Epithelial cell of prostate (primary cell): ENCODE measurements at places on chromosomes 12 and 14.

GRCh38 chr12:88448337-88448915, 131.8 kb downstream of the KITLG start:
- DNase-seq = no peak

GRCh38 chr12:109044241-109044640, 8.1 kb upstream of the USP30 start:
- DNase-seq = no peak

DNA sequence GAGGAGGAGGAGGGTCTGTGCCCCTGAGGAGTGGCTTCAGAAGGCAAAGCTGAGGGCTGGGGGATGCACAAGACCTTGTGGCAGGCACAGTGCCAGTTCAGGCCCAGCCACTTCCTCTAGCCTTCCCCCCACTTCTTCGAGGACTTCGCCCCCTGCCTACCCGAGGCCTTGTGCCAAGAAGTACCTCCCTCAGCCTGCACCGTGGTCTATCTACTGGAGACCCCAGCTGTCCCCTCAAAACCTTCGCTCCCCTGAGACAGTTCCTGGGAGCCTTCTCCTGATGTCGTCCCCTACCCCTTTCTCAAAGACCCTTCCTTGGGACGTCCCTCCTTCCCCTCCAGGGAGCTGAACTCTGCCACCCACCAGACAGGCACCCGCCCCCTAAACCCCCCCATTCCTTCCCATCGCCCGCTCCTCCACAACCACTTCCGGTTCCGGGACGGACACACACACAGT, 604 bp downstream of the ZNF384 start:
- DNase-seq = no peak

GRCh38 chr12:89166525-89166934, 185.8 kb downstream of the DUSP6 start:
- no peak for DNase-seq

DNA sequence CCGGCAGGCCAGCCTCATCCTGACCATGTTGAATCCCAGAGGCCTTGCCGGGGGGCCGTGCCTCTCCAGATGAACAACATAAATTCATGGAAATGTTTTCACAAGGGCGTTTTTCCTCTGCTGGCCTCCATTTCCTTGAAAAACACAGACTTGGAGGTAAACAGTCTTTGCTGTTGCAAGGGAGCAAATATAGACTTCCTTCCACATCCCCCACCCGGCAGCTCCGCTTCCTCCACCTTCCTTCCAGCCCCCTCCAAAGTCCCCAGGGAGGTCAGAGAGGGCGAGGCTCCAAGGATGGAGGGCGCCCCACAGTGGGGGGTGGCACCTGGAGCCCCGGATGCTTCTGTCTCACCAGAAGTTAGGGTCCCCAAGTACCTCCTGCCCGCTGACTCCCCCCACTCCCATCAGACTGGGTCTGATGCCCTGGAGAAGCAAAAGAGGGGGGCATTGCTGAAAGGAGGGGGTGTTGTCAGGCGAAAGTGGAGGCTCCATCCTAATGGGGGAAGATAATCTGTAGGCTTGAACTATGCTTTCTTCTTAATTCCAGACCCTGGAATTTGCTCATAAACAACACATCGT, 31.1 kb downstream of the CALM1 start:
- no peak for DNase-seq

DNA sequence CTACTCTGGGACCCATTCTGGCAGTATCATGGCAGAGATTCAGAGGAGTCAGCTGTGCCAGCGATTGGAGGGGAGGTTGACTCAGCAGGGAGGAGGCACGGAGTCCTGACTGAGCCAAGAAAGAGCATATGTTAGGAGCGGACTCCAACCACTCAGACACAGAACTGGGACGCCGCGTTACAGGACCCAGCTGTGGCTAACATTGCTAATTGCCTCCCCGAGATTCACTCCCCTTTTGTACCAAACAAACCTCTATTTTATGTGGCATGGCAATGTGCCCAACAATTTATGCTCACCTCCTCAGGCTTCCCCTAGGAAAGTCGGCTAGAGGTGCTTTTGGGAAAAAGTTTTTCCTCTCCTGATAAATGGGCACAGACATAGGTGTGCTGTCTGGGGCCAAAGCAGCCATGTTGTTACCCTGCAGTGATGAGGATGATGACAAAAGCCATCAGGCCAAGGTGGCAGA, 15.2 kb upstream of the CLIP1 start:
- no peak for DNase-seq

DNA sequence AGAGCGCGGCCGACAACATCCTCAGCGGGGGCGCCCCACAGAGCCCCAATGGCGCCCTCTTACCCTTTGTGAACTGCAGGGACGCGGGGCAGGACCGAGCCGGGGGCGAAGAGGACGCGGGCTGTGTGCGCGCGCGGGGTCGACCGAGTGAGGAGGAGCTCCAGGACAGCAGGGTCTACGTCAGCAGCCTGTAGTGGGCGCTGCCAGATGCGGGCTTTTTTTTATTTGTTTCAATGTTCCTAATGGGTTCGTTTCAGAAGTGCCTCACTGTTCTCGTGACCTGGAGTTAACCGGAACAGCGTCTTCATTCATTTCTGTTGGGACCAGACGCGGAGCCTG, 103.8 kb upstream of the FKBP4 start:
- no peak for DNase-seq

GRCh38 chr14:29584992-29585391, 342.7 kb downstream of the PRKD1 start:
- DNase-seq = no peak

- no peak for DNase-seq
Measured at GRCh38 chr14:67833403-67833802, 13.8 kb downstream of the RAD51B start.

GRCh38 chr12:122421187-122421820, 1.2 kb downstream of the CLIP1 start:
- no peak for DNase-seq

DNA sequence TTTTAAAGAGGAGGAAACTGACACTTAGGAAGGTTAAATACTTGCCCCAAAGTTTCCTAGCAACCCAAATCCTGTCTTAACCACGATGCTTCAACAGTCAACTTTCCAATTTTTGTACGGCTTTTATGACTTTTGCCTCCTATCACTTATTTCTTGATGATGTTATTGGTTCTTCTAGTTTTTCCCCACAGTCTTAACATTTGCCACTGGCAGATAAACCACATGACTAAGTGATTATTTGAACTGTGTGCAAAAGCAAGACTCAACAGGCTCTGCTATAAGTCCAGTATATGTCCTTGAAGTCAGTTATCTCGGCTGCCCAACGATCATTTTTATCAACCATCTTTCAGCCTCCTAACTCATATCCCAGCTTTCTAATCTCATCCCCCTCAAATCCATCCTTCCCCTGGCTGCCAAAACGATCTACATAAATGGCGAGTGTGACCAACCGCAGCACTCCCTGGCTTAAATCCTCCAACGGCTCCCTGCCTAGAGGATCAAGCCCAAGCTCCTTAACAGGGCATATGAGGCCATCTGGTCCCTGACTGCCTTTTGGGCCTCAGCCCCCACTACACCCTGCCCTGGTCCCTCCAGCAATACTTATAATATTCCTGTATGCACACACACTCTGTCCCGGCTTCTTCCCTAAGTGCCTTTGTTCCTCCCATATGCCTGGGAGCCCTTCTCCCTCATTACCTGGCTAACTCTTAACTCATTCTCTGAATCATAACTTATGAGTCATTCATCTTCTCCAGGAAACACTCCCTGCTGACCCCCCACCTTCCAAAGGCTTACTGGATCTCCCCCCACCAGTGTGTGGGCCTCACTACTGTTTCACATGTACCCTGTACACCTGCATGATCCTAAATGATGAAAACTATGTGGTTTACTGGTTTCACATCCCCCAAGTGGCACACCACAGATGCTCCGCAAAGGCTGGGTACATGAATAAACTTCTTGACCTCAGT, 8.8 kb downstream of the VPS37B start:
- DNase-seq = no peak

DNA sequence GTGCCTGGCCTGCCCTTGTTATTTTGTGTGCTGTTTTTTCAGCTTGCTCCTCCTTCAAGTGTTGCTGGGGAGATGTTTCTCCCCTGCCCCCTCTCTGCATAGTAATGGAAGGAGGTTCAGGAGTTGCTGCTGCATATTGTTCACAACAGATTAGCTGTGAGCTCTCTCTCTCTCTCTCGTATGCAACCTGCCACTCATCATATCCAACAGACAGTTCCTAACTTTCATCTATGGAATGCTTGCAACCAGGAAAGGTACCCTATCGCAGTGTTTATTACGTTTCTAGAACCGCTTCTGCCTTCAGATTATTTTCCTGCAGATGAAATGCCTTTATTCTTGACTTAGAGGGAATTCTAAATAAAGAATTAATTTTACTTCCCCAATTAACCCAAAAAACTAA, 372.9 kb downstream of the RMST start:
- DNase-seq = no peak
